ENCODE measurements at places on chromosomes 11 and 22.

DNA sequence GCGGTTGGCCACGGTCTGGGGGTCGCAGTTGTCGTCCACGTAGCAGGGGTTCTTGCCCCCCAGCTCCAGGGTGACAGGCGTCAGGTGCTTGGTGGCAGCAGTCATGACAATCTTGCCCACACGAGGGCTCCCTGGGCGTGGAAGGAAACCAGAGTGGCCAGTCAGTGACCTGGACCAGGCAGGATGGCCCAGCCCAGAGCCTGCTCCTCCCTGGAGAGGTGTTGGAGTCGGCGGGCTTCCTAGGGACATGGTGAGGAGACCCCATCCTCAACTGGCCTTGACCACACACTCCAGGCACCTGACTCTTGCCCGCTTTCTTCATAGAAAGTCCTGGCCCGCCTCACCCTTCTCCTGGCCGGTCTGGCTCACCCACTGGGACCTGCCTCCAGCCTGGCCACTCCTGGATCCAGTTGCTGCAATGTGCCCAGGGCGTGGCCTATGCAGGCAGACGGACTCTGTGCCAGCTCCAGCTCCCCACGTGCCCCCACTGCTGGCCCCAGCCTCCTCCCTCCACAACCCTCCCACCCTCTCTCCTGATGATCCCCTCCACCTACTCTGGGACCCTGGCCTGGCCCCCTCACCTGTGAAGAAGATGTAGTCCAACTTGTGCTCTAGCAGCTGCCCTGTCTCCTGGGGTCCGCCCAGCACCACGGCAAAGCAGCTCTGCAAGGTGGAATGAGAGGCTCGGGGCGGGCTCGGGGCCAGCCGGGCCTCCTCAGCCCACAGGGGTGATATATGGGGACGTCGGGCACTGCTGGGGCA lies 8.7 kb downstream of the ALDH3B2 start:
- DNase-seq = no peak

- DNase-seq = no peak
Observed at GRCh38 chr11:2217211-2218030, 45.8 kb upstream of the TH start.

- DNase-seq = no peak
Observed at GRCh38 chr22:25525376-25525775, 39.1 kb upstream of the GRK3 start.

GRCh38 chr11:77113382-77114088 lies 10.9 kb downstream of the OMP start:
- DNase-seq = peak; percentile 21

GRCh38 chr22:27105142-27106025 lies 448.0 kb downstream of the MIAT start:
- DNase-seq = no peak

DNA sequence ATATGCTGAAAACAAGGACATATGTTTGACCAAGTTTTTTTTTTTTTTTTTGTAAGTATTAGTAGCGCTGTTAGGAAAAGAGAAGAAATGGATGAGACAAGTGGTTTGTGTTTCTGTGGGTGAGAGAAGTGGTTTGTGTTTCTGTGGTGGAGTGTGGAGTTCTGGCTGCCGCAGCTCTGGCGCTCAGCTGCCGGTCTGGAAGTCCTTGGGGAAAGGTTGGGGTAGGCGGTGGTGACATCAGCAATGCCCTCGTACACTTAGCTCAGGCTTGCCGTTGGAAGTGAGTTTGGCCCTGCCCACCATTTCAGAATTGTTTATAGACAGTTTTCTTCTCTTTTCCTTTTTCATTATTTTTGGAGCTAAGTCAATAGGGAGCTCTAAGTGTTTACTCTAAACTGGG lies 116.6 kb downstream of the TBC1D22A start:
- no peak for DNase-seq

DNA sequence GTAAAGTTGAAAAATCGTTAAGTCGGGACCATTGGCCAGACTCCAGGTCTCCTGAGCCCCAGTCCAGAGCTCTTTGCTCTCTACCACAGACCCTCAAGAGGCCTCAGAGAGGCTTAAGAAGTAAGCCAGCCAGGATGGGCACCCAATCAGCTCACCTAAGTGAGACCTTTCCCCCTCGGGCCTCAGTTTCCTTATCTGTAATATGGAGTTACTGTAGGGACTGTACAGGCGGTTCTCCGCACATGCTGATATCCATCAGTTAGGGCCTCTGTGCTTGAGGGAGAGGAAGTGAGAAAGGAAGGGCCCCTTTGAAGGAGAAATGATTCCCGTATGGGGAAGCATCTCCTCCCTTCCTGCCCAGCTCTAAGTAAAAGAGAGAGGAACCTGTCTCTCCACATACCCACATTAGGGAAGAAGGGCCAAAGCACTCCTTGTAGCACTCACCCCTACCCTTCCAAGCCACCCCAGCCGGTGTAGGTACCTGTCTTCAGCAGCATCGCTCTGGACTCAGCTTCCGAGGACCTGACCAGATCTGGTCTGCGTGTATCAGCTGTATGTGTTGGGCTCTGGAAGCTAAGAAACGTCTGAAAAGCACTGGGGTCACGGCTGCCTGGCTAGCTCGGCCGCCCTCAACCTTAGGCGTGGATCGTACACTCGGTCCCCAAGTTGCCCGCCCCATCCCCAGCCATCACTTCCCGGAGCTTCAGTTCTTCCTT lies 653 bp downstream of the NAGA start:
- DNase-seq = no peak

DNA sequence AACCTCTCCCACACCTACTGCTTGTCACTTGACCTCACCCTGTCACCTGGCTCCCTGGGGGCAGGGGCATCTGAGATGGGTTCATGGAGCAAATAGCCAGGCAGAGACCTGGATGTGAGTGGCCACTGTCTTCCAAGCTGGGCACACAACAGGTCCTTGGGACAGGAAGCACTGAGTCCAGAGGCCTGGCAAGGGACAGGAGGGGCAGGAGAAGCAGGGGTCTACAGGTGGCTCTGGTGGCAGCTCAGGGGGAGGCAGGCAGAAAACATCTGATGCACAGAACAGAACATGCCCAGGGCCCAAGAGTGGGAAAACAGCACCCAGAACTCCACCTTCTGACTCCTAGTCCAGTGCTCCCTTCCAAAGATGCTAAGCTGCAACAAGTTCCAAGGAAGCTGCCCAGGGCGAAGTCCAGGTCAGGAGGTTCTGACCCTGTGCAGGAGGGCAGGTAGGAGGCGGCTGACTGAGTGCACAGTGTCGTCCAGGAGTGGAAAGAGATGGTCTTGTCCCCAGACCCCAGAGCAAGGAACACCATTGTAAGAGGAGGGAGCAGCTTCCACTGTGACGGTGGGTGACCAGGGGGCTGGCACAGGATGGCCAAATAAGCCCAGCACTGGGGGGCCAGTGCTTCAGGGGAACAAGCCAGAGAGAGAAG lies 3.5 kb downstream of the TNFRSF13C start:
- DNase-seq = no peak

- DNase-seq = no peak
Observed at GRCh38 chr22:16912281-16912680, 87.1 kb upstream of the XKR3 start.

- DNase-seq = no peak
Observed at GRCh38 chr11:127862406-127862805, 725.0 kb downstream of the ETS1 start.

DNA sequence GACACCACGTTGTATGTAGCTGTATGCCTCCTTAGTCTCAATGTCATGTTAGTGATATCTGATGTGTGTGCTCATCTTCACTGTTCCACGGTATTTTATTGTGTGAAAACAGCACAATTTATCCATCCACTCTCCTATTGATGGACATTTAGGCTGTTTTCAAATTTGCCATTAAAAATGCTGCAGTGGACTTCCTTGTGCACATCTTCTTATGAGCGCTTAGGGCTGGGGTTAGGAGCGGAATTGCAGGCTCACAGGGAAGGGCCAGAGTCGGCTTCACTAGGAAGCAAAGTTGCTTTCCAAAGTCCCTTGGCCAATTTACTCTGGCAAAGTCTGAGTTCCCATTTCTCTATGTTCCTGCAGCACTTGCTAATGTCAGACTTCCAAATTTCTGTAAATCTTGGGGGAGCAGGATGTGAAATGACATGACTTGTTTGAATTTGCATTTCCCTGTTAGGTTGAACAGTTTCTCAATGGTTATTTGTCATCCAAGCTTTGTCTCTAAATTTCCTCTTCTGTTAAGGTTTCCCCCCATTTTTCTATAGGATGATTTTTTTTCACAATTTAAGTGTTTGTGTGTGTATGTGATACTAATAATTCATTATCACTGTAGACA lies 75.4 kb downstream of the MYEOV start:
- no peak for DNase-seq

- DNase-seq = no peak
Observed at GRCh38 chr22:31096657-31097279, 10.6 kb downstream of the SELENOM start.

DNA sequence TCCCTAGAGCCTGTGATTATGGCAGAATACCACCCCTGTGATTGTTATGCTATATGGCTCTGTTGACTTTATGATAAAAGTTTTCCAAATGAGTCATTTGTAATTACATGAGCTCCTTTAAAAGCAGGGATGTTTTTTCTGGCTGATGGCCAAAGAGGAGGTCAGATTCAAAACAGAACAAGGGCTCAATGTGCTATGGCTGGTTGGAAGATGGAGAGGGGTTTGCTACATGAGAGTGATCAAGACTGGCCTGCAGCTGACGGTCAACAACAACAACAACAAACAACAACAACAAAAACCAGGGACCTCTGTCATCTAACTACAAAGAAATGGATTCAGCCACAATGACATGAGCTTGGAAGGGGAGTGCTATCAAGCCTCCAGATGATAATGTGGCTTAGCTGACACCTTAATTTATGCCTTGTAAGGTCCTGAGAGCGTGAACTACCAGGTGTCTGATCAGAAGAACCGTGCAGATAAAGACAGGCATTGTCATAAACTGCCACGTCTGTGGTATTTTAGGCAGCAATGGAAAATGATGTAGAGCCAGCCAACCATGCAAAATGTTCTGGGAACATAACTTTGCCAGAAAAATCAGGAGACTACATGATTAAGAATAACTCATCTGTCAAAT lies 47.2 kb downstream of the PIWIL3 start:
- DNase-seq = no peak

DNA sequence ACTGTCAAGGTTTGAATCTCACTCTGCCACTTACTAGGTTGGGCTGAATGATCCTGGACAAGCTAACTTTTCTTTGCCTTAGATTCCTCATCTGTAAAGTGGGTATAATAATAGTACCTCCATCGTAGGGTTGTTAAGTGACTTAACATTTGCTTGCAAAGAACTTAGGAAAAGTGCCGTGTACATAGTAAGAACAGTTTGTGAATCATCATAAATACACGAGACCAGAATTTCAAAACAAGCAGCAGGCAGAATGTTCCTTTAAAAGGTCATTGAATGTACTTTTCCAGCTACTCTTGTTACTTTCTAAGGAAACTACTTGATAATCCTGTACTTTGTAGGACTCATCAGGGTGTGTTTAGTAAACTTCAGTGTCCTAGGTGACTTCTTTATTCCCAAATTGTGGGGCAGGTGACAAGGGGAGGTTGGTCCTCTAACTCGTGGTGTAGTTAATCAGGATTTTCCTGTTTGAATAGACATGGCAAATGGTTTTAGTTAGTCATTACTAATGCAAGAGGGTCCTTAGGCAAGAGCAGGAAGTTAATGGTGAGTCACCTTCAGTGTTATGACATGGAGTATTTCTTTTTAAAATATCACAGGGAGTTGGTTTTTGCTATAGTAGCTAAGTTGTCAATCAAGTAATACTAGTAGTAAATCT lies 67.9 kb downstream of the YAP1 start:
- DNase-seq = no peak

DNA sequence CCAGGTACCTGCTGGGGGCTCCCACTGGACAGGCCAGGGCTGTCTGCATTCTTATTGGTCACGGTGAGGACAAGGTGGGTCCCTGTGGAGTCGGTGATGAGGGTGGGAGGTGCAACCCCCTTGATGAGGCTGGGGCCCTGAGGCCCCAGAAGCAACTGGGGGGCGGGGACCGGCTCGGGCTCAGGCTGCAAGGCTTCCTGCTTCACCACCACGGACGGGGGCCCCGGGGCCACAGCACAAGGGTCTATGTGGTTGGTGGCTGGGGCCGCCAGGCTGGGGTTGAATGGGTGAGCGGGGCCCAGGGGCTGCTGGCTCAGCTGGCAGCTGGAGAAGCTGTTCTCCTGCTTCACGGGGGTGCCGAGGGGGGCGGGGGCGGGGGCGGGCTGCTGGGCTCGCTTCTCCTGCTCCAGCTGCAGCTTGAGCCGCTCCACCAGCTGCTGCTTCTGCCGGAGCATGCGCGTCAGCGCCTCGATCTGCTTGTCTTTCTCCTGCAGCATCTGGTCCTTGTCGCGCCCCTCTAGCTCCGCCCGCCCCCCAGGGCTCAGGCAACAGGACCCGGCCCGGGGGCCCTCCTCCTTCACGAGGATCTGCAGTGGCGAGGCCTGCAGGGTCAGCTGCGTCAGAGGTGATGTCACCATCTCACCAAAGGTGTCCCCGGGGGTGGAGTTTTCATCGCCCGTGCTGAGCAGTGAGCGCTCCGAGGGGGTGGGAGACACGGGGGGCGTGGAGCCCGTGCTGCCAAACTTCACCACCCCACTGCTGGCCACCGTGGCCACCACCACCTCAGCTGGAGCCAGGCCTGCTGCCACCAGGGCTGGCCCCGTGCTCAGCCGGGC lies 48.2 kb downstream of the SGSM3 start:
- no peak for DNase-seq

DNA sequence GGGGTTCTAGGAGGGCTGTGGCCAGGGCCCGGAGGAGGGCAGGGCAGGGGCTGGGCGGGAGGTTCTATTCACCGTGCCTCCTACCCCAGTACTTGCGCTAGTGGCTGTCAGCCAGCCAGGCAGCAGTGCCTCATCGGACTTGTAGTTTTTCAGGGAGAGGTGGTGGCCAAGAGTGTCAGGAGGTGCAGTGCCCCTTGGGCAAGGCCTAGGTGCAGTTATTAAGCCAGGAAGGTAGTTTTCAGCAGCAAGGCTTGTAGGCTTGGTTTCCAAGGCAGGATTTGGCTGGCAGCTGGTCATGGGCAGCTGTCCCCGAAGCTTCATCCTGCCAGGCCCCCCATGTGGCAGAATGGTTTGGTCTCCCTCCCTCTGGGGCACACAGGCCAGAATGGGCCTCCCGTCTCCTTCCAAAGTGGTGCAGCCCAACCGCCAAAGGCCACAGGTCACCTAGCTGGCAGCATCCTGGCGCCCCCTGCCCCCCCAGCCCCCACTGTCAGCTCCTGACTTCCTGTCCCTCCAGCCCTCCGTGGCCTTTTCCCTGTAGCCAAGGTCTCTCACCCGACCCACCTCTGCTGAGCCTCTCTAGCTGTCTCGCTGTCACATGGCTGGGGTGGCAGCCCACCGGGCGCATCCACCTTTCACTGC lies 8.5 kb downstream of the CCDC88B start:
- no peak for DNase-seq

GRCh38 chr22:44634426-44635321 lies 67.3 kb upstream of the PRR5 start:
- DNase-seq = no peak

DNA sequence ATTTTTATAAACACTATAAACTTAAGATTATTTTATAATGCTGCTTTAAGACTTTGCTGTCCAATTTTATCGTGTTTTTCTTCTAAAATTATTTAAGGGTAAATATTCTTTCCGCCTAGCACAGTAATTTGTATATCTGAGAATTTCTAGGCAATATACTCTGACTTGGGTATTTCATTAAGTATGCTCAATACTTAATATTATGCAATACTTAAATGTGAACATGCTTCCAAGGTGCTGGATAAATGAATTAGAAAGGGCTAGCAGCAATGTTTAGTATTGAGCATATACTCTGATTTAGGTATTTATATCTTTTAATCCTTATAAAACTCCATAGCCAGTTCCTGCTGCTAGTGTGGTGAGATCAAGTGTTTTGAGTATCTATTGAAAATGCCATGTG lies 60.3 kb upstream of the ANO3 start:
- no peak for DNase-seq

- no peak for DNase-seq
Observed at GRCh38 chr11:114026355-114026754, 33.2 kb upstream of the ZBTB16 start.

GRCh38 chr11:102325088-102325487 lies 7.8 kb downstream of the BIRC3 start:
- DNase-seq = no peak

Data from NCI-H2227 treated with DMSO at 0.1 percent for 48 hours (cell line).